ENCODE measurements at places on chromosomes 16 and 17.
A peak's percentile ranks its signal among the peaks of the same experiment; 100 is the strongest.

DNA sequence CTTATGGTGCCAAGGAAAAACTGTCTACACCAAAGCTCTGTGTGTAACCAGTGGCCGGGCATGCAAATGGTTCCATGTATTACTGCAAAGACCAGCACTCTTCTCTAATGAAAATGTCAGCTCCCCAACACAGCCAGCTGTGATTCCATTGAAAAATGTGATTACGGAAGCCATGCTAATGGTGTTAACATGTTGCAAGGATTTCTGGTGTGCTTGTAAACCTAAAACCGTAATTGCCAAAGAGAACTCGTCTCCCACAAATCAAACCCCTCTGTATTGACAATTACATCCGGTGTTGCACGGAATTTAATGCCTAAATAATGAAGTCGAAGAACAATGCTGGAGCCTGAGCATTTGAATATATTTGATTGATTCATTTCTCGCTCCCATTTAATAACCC, 351.7 kb downstream of the NPIPA8 start:
- no peak for DNase-seq

DNA sequence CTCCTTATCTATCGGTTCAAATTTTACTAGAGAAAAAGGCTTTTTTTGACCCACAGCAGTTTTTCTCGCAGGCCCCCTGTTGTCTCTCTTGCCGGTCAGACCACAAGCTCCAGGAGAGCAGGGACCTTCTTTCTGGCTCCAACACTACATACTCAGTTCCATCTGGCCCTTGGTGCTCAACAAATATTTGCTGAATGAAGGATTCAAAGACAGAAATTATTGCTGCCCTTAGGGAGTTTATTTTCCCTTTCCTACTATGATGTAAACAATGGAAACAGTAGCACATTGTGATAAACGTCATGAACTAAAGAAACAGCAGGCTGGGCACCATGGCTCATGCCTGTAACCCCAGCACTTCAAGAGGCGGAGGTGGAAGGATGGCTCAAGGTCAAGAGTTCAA, 59.0 kb upstream of the ATP2A3 start:
- no peak for DNase-seq

DNA sequence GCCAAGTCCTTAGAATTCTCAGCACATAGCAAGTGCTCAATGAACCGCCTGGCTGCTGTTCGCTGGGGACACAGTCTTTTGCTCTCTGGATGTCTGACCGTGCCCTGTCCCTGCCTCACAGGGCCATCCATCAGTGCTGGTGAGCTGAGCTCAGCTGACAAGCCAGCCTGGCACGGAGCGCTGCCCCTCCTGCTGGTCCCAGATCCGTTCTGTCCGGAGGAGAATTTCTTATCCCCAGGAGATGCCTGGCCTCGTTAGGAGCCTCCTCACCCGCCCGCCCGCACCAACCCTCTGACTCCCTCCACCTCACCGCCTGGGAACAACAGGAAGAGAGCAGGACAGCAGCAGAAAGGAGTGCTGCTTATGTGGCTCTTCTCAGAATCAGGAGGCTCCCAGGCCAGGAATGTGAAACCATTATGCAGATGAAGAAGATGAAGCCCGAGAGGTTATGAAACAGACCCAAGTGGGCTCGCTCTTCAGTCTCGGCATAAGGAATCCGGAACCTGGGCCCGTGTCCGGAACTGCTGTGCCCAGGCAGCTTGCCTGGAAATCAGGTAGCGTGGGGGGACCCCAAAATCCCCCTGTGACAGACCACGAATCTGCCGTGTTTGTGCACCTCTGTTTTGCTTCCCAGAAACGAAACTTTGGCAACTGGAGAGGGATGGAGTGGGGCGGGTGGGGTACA, 28.8 kb upstream of the RMI2 start:
- no peak for DNase-seq

DNA sequence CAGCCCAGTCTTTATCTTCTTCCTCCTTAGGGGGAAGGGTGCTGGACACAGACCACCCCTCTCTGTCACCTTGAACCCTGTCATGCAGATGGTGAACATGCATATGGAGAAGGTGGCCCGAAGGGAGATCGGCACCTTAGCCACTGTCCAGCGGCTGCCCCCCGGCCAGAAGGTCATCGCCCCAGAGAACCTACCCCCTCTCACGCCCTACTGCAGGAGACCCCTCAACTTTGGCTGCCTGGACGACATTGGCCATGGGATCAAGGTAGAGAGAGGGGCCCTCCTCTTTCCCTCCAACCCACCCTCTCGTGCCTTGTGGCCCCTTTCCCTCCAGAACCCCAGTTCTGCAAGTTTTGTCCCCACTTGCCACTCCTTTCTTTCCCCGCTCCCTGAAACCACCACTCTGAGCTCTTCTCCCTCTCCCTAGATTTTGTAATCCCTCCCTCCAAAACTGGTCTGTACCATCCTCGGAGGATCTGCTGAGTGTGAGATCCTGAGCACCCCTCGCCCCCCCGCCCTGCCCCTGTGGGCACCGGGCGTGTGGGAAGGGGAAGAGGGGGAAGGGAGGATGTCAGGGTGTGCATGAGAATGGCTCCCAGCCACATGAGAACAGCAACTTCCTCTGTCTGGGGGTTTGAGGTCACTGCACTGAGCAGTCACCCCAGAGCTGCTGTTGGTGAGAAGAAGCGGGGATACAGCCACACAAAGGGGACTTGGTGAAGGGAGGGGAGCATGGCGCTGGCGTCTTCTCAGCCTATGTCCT, 7.3 kb downstream of the ABI3 start:
- peak; percentile 90 for DNase-seq

DNA sequence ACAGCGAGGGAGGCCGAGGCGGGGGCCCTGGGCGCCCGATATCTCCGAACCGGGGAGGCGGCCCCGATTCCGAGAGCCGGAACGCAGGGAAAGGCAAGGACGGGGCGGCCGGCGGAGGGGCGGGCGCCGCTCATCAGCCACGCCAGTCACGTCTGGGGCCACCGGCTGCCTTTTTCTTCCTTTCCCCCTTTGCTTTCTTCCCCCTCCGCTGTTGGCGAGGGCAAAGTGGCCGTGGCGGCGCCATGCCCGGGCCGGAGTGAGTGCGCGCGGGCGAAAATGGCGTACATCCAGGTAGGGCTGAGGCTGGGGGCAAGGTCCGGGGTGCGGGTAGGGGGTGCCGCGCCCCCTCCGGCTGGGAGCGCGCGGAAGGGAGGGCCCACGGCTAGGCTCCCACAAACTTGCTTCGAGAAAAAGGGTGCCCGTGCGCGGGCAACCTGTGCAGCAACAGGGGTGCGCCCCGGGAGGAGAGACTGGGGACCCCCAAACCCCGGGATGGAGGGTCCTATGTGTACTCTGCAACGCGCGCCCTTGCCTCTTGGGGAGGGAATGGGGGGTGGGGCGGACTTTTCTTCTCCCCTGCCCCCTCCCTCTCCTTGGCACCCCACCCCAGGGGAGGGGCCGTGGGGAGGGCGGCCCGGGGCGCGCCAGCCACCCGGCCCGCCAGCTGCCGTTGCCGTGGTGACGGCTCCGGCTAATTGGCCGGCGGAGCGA, 486 bp downstream of the SYT17 start:
- no peak for DNase-seq

- DNase-seq, result no peak
Observed at GRCh38 chr17:29629839-29630238, 7.1 kb upstream of the CORO6 start.

DNA sequence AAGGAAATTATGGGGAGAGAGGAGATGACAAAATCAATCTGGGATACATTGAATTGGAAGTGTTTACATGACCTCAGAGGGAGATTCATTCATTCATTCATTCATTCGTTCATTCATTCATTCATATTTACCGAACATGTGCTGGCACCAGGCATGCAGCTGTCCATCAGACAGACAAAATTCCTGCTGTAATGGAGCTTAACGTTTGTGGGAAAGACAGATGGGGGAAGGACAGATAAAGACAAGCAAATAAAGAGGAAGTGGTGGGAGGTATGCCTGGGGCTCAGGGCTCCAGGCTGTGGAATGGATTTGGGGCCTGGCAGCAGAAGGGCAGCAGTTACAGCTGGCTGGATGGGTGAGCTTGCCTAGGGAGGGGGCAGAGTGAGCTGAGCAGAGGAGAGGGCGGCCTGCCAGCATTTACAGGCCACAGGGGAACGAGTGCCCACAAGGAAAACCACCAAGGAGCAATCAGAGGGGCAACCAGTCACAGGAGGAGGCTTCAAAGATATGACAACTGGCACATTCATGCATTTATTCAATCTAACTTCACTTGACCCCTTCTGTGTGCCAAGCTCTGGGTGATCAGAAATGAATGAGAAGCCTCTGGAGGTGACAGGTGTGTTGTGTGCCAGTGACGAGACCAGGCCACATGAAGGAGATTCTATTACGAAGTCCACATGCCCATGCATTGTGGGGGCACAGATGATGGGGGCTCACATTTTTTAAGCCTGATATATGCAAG, 48.5 kb downstream of the ARHGAP27 start:
- DNase-seq, result no peak

DNA sequence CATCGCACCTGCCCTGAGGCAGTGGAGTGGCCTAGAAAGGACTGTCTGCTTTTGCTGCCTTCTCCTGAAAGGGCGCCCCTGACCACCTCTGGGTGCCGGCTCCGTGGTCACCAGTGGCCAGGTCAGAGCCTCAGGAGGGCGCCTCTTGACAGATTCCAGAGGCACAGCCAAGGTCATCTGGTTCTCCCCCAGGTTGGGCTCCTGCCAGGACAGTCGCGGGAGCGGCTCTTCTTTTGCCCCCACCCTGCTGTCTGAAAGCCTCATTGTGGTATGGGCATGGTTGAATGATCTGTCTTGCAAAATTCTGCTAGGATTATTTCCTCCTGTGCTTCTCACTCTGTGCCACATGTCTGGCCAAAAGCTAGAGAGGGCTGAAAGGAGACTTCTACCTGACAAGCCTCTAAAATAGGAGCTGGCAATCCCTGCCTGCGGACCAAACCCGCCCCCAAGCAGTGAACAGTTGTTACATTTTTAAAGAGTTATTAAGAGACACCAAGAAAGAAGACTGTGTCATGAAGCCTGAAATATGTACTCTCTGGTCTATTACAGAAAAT, 82.8 kb downstream of the SNX29 start:
- DNase-seq, result no peak

- no peak for DNase-seq
Observed at GRCh38 chr16:69111216-69111875, 5.9 kb downstream of the HAS3 start.

DNA sequence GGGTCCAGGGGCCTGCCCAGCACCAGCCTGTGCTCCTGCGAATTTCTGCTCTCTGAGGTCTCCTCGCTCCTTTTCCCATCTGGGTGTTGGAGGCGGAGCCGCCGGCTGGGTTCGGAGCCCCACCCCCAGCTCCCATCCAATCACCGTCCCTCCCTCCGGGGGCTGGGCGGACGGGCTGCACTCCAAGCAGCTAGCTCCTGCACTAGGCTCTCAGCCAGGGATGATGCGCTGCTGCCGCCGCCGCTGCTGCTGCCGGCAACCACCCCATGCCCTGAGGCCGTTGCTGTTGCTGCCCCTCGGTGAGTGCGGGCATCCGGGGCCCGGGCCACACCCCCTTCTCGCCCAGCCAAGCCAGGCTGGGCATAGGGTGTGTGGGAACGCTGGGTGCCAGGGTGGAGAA, at the start of gene NRN1L:
Gene NRN1L, plus strand, starts transcription at position 202 of the 400 bp plus-strand sequence. Its CDS starts 19 bp downstream, at position 221.
- no peak for DNase-seq

DNA sequence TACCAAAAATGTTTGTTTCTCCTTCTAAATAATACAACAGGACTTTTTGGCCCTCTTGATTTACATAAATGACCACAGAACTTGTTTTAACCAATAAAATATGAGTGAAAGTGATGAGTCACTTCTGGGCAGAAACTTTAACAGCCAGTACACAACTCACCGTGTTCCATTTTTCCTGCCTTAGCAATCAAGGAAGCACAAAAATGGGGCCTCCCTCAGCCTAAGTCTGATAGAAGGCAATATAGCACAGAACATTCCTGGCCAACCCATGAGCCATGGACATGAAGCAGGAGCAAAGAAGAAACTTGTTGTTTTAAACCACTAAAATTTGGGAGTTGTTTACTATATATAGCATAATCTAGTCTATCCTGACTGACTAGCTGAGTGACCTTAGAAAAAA, 61.1 kb upstream of the MTMR4 start:
- no peak for DNase-seq

GRCh38 chr17:78409191-78409928, 30.9 kb downstream of the PGS1 start:
- DNase-seq, result no peak

GRCh38 chr17:28133562-28133970, 91.1 kb downstream of the NLK start:
- no peak for DNase-seq

GRCh38 chr16:361872-362701, 8.3 kb downstream of the MRPL28 start:
- DNase-seq, result peak; percentile 60

DNA sequence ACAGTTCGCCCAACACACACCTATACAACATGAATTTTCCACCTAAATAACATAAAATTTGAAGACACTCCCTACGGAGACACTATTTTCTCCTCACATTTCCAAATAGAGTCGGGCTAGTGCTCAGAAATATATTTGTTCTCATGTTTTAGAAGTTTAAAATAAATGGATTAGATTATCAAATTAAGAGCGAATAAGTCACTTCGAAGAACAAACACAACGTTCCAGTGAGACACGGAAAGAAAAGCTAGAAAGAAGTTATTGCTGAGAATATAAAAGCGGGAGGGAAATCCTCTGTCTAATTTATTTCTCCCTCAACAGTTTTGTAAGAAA, 2.0 kb upstream of the HS3ST3B1 start:
- no peak for DNase-seq

DNA sequence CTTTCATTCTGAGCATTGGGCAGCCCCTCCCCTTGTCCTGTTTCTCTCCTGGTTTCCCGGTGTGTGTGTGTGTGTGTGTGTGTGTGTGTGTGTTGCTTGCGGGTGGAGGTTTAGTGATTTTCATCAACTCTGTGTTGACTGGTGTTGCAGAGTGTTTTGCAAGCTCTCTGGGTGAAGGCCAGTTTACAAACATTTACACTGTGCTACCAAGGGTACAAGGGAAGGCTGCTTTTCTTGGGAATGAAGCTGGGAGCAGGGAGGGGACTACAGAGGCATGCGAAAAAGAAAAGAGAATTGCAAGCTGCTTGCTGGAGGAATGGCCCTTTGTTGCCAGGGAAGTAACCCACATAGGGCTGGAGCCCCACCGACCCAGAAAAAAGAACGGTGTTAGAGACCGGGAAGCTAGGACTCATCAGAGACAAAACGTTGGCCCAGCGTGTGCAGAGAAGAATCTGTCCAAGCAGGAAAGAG, 29.6 kb downstream of the HS3ST3B1 start:
- DNase-seq, result no peak

DNA sequence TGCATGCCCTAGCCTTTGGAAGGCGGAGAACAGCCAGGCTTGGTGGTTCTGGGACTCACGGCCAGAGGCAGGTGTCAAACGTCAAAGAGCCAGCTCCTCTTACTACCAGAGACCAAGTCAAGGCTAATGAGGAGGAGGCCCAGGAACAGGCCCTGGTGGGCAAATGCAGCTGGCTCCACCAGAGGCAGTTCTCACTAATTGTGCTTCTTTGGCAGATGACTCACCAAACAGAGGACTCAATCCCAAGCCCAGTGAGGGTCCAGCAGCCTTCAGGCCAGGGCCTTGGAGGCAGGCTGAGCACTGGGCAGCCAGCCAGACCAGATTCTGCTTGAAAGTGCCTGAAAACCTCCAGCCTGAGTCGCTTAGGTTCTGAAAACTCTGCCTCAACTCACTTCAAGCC, 336.5 kb upstream of the CDH5 start:
- DNase-seq, result no peak
